ENCODE measurements at places on chromosomes 12 and 14.

DNA sequence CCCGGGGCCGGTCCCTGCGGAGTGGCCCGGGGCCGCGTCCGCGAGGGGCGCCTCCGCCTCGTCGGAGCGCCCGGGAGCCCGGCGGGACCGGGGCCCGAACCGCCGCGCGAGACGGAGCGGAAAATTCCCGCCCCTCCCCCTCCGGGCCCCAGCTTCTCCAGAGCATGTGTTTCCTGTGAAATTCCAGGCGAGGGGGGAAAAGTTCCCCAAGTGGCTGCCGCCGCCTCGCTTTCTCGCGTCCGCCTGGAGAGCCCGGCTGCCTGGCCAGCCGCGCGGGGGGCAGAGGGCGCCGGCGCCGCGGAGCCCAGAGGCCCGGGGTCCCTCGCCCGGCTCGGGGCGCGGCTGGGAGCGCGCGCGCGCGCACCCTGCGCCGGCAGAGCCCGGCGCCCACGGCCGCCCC, 904 bp downstream of the CACNA1C start:
- no peak for DNase-seq

GRCh38 chr12:68939505-68939904, 6.5 kb upstream of the CPM start:
- DNase-seq = no peak

DNA sequence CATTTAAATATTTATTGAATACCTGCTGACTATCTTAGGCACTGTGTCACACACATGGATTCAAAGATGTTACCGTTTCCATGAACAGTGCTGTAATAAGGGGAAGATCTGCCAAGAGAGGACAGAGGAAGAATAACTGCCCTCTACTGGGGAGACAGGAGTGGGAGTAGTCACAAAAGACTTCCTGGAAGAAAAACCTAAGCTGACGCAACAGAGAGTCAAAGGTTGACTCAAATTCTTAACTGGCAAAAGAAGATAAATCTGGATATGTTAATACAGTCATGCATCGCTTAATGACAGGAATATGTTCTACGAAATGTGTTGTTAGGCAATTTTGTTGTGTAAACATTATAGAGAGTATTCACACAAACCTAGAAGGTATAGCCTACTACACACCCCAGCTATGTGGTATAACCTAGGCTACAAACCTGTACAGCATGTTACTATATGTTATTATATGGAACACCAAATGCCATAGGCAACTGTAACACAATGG, 51.5 kb downstream of the DCAF5 start:
- DNase-seq = no peak

GRCh38 chr14:101194373-101195308, 291.1 kb upstream of the RTL1 start:
- DNase-seq = no peak

GRCh38 chr14:97866664-97867063, 1069.5 kb downstream of the VRK1 start:
- no peak for DNase-seq

- DNase-seq = no peak
These were observed 28.7 kb upstream of the CERS5 start for GRCh38 chr12:50195832-50196231.

DNA sequence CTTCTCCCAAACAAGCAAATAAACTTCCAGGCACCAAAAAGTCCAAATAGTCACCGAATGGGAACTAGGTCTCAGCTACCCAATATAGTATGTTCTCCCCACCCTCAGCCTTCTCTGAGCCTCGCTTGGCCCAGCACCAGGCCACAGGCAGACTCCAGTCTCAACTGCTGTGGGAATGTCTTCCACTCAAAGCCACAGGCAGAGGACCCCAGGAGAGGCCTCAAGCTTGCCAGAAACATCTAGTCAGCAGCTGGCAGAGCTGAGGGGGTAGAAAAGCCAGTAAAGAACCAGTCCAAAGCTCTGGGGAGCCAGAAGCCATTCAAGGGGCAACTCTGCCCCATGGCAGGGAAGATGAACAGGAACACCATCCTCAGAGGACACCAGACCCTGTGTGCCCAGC, 41.8 kb downstream of the FMNL3 start:
- no peak for DNase-seq

GRCh38 chr12:92938018-92938417, 8.9 kb upstream of the EEA1 start:
- DNase-seq = no peak

GRCh38 chr12:4379405-4379804, at the start of gene FGF23:
Gene FGF23, minus strand, starts transcription at chr12:4379712. Its CDS starts 130 bp downstream, at chr12:4379582.
- DNase-seq = no peak

DNA sequence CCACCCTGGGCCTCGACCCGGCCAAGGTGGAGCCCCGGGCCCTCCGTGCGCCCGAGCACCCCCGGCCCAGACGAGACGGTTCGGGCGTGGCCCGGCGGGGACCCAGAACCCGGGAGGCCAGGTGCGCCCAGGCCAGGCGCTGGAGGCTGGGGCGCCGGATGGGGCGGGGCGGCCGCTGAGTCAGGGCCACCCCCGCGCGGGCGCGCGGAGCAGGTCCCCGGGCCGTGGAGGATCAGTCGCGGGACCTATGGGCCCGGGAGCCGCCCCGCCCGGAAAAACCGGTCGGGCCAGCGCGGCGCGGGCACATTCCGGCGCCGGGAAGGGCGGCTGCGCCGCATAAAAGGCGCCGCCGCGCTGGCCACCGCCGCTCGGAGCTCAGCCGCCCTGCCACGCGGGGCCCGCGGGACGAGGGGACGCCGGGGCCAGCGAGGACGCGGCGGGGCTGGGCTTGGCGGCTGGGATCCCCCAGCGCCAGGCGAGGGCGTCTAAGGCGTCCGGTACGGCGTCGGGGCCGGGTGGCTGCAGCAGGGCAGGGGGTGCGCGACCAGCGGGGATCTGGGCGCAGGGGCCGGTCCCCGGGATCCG, 21.5 kb upstream of the KIF26A start:
- peak; percentile 5 for DNase-seq

DNA sequence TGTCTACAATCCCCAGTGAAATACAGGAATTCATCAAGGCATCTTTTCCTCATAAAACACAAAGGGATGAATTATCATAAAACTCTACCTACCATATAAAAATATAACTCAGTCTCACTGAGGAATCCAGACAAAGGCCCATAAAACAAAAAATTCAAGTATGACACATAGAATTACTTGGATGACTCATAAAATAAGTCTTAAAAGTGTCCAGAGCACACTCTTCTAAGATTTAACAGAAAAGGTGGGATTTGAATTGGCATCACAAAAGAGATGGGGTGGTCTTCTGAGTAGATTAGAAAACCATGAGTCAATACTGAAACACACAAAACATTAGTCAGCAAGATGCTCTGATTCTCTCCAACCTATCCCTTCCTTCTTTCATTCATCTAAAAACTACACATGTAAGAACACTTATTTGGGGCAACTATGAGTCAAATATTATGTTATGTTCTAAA, 202.7 kb upstream of the GARIN6 start:
- no peak for DNase-seq

DNA sequence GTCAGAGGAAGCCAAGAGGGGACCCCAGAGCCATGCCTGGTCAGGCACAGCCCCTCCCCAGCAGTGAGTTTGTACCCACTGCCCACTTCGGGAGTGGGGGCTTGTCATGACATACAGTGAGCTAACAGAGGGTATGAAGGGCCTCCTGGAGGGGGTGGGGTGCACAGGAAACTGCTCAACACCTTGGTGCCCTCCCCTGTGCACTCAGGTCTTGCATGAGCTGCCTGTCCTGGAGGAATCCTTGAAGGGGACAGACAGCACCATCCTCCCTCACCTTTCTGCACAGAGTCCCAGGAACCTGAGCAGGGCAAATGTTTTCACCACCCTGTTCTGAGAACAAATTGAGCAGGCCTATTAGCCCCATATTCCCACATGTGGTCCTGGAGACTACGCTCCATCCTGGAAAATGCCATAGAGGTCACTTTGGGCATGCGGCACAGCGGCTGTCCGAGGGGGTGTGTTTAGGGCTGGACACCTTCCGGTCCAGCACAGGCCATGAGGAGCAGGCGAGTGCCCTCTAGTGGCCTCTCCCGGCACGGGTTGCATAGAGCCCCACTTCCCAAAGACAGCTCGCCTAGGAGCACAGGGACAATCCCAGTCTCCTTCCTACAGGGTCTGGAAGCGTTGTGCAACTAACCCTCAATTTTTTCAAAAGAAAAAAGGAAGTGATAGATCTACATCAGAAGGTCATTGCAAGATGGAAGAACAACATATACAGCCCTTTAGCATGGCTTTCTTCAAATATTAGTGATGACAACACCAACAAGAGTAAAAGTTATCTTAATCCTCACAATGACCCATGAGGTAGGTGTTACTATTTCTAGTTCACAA, 31.9 kb upstream of the ZFP36L1 start:
- DNase-seq = peak; percentile 63

DNA sequence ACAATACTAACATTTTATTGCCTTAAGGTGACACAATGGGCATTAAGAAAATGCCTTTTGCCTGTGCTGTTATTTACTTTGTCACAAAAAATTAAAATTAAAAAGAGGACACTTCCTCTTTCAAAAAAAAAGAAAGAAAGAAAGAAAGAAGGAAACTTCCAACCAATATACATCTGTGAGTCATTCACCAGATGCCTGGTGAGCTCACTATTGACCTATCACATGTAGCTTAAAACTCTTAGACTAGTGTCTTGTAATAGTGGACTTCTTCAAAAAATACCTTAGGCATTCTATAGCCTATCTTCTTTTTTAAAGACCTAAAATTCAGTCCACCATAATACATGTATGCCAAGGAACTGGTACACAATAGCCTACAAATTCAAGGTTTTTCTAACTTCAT, 4.9 kb upstream of the SOX5 start:
- DNase-seq = no peak

DNA sequence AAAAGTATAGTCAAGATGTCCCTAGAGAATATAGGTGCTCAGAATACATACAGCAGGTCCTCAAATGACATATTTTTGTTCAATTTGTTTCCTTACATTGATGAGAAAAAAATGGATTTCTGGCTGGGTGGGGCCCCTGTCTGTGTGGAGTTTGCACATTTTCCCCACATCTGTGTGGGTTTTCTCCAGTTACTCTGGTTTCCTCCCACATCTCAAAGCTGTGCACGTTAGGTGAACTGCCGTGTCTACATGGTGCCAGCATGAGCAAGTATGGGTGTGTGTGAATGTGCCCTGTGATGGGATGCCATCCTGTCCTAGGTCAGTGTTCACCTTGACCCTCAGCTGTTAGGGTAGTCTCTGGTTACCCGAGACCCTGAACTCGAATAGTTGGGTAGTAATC, 289.1 kb downstream of the GRIN2B start:
- DNase-seq = no peak

DNA sequence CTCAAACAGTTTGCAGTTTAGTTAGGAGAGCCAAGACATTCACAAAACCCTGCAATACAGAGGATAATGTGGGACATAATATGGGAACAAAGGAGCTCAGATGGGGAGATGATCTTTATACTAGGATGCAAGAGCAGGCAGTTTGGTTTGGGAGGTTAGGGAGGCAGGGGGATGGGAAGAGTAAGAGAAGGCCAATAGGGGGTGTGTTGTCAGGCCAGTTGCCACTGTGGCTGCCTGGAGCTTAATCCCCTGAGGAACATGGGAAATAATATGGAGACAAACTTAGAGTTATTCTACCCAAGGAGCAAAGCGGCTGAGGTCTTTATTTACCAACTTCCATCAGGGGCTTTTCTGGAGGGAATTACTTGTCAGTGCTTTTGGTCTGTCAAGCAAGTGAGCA, 10.0 kb upstream of the CSRP2 start:
- no peak for DNase-seq

GRCh38 chr12:8692573-8692972, 5.2 kb upstream of the RIMKLB start:
- peak; percentile 27 for DNase-seq

GRCh38 chr12:127245437-127245836, 1021.5 kb upstream of the TMEM132C start:
- DNase-seq = no peak

DNA sequence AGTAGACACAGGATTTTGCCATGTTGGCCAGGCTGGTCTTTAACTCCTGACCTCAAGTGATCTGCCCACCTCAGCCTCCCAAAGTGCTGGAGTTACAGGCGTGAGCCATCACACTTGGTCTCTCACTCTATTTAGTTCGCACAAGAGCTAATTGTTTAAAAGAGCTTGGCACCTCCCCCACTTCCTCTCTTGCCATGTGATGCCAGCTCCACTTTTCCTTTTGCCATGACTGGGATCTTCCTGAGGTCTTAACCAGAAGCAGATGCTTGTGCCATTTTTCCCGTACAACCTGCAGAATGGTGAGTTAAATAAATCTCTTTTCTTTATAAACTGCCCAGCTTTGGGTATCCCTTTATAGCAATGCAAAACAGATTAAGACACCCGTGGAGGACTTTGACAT, 200.1 kb upstream of the FRMD6 start:
- DNase-seq = no peak

- DNase-seq = no peak
These were observed 49.9 kb downstream of the AEBP2 start for GRCh38 chr12:19489168-19489567.

- DNase-seq = peak; percentile 31
These were observed 224.3 kb downstream of the SLC41A2 start for GRCh38 chr12:104733717-104734175.

DNA sequence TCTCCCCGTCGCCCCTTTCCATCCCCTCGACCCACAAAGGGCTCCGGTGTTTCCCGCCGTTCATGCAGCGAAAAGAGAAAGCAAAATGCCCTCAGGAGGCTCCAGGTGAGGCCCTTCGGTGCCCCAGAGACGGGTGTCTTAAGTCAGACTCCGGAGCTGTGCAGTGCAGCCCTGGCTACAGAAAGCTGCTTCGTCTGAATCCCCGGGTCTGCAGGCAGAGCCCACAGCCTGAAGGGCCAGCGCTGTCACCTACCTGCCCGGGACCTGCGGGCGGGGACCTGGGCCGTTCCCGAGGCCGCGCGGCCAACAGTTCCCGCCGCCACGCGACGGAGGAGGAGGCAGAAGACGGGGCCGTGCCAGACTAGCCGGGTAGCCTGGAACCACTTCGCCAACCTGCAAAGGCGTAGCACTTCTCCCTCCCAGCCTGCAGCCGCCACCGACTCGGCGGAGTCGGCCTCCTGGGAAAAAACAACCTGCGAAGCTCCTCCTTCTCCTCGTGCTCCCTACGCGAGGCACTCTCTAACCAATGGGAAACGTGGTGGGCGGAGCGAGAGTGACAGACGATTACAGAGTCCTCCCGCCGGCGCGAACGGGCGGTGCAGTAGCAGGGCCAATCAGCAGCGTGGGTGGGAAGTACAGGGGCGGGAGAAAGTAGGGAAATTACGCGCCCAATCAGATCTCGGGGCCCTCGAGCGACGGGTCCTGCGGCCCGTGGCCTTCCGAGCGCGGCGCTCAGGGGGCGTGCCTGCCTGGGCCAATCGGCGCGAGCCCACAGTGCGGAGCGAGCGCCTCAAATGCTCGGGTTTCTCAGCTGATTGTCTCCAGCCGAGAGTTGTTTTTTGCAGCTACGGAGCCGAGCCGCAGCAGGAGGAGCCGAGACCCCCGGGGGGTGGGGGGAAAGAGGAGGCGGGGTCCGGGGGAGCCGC, at the start of the genes GPR137C and TXNDC16:
Gene GPR137C, plus strand, starts transcription at position 774 of the 926 bp plus-strand sequence. CDS start 312 bp downstream, outside the sequence.
Gene TXNDC16, minus strand, starts transcription at position 443 of the 926 bp plus-strand sequence. CDS start 8,948 bp downstream, outside the sequence.
- DNase-seq = peak; percentile 99

GRCh38 chr12:48070033-48070432, 35.8 kb downstream of the SENP1 start:
- no peak for DNase-seq

All from CD4-positive, alpha-beta T cell treated with Interleukin-17A for 4 hours (primary cell).